ENCODE measurements at places on chromosomes 3 and 15.
A peak's percentile ranks its signal among the peaks of the same experiment; 100 is the strongest.

GRCh38 chr3:123102826-123103225, 36.0 kb downstream of the PDIA5 start:
- no peak for DNase-seq

- no peak for DNase-seq
Observed at GRCh38 chr15:73763931-73764330, 10.8 kb upstream of the INSYN1 start.

DNA sequence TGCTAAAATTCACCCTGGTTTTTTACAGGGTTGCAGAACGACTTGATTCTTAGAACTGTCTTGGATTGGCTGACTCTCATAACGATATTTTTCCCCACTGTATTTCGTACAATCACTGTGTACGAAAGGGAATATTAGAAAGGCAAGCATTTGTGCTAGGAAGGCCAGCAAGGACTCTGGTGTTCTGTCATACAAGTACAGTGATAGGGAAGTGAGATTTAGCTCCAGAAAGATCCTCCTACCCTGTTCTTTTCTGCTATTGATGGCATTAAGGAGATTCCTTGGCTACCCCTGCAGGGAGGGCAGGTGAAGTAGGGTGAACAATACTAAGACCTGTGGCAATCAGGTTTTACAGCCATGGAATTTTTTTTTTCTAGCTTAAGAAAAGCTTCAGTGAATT, 53.8 kb upstream of the SCAANT1 start:
- DNase-seq = no peak

DNA sequence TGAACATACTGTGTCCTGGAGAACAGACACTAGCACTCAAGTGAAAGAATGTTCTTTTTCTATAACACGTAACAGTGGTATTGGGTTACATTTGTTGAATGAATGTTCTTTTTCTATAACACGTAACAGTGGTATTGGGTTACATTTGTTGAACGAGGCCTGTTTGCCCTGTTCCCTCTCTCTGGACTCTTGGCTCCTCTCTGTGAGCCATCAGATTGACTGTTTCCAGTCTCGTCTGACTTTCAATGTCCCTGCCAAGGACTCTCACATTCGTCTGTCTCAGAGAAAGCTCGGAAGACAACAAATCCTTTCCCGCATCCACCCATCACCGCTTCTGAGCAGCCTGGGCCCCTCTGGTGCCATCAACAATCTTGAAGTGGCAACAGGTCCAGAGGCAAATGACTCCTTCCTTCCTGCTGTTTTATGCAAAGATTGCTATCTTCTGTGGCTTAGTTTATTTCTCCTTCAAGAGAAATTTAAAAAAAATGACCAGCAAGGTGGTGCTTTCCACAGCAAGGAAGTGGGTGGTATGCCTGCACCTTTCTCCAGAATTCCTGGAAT, 8.0 kb downstream of the TMEM45A start:
- no peak for DNase-seq

- DNase-seq = no peak
Observed at GRCh38 chr3:187022403-187023029, 92.2 kb downstream of the ST6GAL1 start.

GRCh38 chr3:13529196-13530112, 19.5 kb upstream of the FBLN2 start:
- DNase-seq = no peak

- DNase-seq = no peak
Observed at GRCh38 chr3:45547764-45548680, 46.5 kb upstream of the LIMD1 start.

DNA sequence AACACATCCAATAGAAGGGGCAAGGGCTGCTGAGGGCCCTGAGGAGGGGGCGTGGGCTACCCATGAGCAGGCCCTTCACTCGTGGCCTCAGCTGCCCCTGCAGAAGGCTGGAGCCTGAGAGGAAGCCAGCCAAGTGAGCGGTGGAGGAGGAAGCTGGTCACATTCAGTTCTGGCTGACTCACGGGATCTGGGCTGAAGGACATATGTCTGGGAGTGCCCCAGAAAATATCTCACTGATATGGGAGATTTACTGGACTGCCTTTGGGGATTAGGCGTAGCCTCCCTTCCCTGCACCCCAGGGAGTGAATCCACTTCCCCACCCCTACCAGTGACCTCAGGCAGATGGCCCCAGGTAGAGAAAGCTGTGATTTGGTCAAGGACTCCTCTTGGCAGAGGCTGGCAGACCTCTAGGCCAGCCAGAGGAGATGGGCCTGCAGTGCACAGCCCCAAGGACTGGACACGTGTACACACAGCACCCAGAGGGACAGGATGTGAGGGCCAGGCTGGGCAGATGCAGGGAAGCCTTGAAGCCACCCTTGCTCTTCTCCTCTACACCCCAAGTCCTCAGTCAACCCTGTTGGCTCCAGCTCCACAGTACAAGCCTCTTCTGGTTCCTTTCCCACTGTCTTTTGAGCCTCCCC, 14.2 kb upstream of the ANKDD1A start:
- peak; percentile 60 for DNase-seq

GRCh38 chr3:197793247-197793646, 2.2 kb downstream of the LRCH3 start:
- peak; percentile 76 for DNase-seq

GRCh38 chr3:142028243-142028777, 121.0 kb downstream of the TFDP2 start:
- DNase-seq = peak; percentile 77

- no peak for DNase-seq
Observed at GRCh38 chr3:106275592-106275991, 406.8 kb upstream of the CBLB start.

DNA sequence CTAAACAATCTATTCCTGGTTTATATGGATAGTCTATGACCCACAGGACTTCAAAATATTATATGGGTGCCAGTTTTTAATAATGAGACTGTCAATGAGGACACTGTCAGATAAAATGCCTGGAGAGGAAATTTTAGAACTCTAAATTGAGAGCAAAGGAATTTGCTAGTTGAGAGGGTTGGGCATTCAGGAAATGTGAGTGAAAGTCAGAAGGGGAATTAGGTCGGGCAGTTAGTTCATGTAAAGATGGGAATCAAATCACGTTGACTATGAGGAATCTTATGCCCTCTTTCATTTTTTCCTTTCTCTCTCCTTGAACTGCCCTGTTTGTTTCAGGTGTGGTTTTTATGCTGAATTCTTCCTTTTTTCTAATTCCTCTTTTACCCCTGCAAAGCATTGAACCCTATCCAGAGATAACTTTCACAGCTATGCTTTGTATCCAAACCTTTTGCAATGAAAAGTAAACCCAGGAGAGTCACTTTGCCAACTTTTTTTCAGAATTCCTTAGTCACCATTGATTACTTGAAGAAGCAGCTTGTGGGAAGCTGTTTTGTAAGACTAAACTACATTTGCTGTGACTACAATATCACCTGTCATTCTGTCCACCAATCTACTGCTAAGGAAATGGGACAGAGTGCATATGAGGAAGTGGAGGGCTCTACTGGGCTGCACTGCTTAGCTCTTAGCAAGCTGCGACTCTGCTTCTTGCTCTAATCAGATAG, 27.8 kb downstream of the CHP1 start:
- DNase-seq = no peak

DNA sequence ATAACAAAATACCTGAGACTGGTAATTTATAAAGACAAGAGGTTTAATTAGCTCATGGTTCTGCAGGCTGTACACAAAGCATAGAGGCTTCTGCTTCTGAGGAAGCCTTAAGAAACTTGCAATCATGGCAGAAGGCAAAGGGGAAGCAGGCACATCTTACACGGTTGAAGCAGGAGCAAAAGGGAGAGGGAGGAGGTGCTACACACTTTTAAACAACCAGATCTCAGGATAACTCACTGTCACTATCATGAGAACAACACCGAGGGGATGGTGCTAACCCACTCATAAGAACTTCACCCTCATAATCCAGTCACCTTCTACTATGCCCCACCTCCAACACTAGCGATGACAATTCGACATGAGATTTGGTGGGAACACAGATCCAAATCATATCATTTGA, 54.4 kb downstream of the ATP8B4 start:
- DNase-seq = no peak

GRCh38 chr3:17122758-17123157, 238.0 kb downstream of the PLCL2 start:
- DNase-seq = no peak

GRCh38 chr3:48619541-48620524, 1.7 kb downstream of the TMEM89 start:
- DNase-seq = no peak

DNA sequence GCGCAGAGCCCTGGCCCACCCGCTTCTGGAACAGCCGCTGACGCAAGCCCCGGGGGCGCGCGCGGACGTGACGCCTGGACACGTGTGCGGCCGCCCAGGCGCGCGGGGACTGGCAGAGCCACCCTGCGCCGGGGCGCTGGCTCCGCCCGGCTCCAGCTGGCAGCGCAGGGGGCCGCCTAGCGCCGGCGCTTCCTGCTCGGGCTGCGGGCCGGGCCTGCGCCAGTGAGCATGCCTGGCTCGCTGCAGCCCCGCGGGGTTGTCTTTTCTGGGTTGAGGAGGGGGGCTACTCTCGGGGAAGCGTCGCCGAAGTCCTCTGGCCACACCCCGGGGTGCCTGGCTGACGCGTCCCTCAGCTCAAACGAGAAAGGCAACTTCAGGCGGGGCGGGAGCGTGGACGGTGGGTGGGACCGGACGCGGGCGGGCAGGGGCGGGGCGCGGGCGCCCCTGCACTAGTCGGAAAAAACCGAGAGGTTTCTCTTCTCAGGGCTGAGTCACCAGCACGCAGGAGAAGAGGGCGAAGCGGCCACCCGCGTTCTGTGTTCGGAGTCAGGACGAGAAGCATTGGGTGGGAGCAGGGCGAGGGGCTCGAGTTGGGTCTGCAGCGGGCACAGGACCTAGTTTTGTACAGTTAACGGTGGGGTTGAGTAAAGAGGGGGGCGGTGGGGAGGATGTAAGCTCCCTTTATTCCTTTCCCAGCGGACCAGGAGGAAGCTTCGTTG, at the start of gene SIAH2:
Gene SIAH2 (minus strand): TSS at position 48 of the 719 bp plus-strand sequence. CDS start 320 bp downstream, outside the sequence.
- peak; percentile 97 for DNase-seq

GRCh38 chr3:149612456-149612855, 45.4 kb downstream of the WWTR1 start:
- DNase-seq = peak; percentile 89

- no peak for DNase-seq
Observed at GRCh38 chr3:119508172-119508845, 10.0 kb downstream of the TIMMDC1 start.

GRCh38 chr3:100548053-100548452, 55.6 kb downstream of the TMEM45A start:
- no peak for DNase-seq

GRCh38 chr3:195042743-195043606, 228.0 kb downstream of the XXYLT1 start:
- no peak for DNase-seq

GRCh38 chr3:136351351-136351750, 101.2 kb downstream of the PCCB start:
- DNase-seq = no peak

DNA sequence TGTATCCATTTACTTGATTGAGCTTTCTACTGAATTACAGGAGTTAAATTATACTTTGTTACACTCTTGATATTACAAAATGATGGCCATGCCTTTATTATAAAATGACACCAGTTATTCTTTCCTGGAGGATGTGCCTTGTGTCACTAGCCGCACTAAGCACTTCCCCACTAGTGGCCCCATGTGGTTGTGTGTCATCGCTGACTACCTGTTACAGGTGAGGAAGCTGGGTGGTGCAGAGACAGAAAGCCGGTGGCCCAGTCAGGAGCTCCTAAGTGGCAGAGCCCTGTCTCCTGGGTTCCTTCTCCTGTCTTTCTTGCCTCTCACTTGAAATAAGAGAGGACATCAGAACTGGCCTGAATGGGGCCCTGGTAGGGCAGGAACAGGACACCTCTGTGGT, 96.8 kb downstream of the IGF1R start:
- no peak for DNase-seq

GRCh38 chr15:68383161-68384074, 48.5 kb downstream of the ITGA11 start:
- peak; percentile 65 for DNase-seq

DNA sequence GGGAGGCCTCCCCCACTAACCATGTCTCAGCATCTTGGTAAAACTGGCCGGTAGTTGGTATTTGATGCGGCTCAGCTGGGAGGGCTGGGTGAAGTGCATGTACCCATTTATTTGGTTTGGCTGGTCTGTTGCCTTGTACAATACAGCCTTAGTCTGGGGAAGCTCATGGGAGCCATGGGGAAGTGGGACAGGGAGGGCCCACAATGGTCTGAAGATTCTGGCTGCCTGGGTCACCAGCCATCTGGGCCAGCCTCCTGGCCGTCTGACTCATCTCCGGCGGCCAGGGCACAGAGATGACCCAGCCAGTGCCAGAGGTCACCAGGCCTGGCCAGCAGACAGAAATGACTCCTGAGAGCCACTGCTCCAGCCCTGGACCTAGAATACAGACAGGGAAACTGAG, 51.6 kb upstream of the SMAD6 start:
- peak; percentile 84 for DNase-seq

DNA sequence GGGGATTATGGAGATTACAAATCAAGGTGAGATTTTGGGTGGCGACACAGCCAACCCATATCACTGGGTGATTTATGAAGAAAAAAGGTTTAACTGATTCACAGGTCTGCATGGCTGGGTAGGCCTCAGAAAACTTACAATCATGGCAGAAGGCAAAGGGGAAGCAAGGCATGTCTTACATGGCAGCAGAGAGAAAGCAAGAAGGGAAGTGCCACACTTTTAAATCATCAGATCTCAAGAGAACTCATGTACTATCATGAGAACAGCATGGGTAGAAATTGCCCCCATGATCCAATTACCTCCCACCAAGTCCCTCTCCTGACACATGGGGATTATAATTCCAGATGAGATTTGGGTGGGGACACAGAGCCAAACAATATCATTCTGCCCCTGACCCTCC, 59.7 kb downstream of the DPH6 start:
- DNase-seq = no peak

GRCh38 chr3:138369151-138369900, 20.9 kb downstream of the MRAS start:
- DNase-seq = no peak

DNA sequence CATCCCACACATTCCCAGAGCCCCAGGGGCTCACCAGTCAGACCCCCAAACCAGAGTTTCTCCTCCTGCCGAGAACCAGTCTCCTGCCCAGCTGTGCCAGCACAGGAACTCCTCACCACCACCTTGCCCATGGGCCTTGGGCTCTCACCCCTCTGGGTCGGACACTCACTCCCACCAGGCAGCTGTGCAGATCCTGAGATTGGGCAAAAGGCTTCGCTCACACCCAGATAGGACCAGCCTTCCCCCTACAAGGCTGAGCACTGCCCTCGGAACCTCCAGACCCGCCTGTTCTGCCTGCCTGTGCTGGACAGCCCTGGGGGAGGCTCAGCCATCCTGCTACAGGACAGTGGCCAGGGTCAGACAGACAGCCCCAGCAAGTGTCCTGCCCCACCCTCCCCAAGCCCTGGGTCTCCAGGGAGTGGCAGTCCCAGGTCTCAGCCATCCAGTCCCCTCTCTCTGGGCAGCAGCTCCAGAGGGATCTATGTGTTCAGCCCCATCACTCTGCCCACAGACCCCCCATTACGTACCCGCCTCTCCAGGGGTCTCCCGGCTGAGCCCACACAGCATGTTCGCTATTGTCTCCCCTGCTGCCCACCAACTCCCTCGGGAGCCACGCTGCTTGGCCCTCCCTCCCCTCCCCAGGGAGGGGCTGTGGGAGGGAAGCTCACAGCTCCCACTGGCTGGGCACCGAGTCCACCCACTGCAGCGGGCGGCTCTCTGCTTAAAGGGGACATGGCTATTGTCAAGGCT, at the start of gene GRIP2:
Gene GRIP2 (minus strand): TSS at position 601 of the 750 bp plus-strand sequence. CDS start 34 bp downstream, at position 567.
- no peak for DNase-seq

Data from lung microvascular endothelial cell (primary cell).